Glomerular endothelial cell (primary cell): ENCODE measurements at places on chromosomes 6 and 20.

- no peak for DNase-seq
These were observed 7.2 kb upstream of the SDCBP2 start for GRCh38 chr20:1335961-1336698.

DNA sequence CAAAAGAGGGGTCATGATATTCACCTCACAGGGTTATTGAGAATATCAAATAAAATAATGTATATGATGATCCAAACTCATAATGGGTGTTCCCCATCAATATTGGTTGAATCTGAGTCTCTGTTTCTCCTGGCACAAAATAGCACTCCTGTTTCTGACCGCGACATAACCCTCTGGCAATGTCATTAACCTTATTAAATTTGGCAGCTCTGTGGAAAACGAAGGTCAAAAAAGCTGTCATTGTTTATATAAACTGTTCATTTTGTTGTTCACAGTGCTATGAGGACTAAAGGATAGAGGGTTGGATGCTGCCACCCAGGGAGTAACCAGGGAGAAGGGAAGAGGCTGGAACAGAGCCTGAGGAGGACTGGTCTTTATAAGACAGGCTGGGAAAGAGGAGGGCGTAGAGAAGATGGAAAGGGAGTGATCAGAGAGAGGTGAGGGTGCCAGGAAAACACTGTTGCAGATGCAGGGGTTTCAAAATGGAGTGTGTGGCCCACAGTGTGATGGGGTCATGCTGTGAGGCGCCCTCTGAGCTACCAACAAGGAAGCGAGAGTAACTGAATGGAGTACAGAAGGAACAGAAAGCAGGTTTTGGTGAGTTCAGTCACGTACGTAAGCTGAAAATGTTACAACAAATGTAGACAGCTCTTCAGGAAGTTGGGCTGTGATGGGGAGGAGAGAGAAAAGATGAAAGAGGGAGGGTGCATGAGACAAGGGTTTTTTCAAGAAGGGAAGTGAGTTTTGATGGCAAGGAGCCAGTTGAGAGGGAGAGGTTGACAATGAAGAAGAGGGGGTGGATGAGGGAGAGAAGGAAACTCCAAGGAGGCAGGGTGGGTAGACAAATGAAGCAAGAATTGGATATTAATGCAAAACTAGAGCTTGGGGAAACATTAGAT is 251.6 kb upstream of the TAB2 start:
- no peak for DNase-seq

DNA sequence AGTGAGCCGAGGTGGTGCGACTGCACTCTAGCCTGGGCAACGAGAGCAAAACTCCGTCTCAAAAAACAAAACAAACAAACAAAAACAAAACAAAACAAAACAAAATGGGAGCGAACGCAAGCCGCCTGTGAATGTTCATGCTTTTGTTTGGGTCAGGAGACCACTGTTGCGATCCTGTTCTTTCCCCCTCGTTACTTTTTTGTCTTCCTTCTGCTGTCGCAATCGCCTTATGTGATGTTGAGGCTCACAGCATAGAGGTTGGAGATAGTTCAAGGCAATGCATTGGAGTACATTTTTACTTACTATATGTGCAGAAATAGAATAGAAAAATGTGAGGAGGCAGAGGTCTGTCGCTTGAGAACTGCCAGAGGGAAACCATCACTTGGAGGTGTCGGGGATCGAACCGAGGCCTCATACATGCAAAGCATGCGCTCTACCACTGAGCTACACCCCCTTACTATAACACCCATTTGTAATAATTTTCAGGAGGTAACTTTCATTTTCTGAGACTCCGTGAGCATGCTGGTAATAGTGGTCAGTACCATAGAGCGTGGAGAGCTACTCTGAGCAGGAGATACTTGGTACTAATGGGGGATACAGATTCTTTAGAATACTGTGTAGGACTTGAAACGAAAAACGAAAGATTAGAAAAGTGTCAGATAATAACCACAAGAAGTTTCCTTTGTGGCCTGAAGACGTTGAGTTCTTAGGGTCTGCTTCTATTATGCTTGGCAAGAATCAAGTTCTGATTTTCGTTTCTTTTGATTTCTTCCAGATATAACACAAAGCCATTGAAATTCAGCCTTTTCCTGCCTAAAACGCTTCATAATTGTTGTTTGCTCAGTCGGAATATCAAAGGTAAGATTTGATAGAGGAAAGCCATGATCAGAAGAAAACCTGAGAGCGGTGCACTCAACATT is 121.1 kb downstream of the TRIM27 start:
- DNase-seq, result no peak

- no peak for DNase-seq
These were observed 102.3 kb upstream of the FOXP4 start for GRCh38 chr6:41443616-41444525.

DNA sequence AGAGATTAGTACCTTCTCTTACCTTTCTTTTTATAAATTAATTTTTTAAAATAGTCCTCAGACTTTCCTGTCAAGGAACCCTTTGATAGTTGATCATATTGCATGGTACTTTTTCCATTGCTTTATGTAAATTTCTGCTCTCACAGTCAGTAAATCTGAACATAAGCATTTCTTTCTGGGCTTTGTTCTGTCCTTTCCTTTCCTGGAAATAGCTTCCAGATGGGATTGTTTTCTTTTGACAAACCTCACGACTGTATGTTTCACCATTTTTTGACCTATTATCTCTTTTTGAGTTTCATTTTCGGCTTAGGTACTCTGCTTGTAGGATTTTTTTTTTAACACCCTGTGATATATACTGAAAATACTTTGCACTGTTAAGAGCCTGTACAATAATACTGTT is 32.6 kb downstream of the UTRN start:
- no peak for DNase-seq

DNA sequence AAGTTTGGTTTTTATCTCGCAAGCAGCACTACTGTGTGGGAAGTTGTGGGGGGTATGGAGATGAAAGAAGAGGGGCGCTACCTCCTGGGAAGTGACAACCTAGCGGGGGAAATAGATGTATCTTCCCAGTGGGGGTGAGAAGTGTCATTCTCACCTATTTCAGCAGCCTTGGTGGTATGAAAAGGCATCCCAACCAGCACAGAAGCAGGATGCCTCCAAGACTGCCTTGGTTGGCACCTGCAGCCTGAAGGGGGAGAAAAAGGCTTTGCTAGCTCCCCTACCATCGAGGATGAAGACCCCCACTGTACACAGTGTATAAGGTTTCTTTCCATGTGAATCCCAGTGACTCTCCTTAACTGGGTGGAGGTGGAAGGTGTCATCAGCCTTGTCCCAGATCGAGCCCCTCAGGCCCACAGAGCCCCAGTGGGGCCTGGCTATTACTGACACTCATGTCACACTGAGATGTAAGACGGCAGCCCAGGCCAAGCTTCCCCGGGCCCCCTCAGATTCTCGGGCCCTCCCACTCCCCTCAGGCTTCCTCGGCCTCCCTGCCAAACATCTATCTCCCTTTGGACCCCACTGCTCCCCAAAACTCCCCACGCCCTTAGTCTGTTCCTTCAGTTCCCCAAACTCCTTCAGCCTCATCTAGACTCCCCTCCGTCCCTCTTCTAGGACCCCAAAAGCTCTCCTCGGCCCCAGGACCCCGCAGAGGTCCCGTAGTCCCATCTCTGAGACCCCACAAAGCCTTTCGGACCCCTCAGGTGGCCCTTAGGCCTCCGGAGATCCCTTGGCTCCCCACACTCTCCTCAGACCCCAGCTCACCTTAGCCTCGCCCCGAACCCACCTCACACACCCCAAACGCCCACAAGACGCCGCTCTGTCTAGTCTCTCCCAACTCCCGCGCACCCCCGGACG is 688 bp downstream of the COMMD7 start:
- DNase-seq, result no peak

DNA sequence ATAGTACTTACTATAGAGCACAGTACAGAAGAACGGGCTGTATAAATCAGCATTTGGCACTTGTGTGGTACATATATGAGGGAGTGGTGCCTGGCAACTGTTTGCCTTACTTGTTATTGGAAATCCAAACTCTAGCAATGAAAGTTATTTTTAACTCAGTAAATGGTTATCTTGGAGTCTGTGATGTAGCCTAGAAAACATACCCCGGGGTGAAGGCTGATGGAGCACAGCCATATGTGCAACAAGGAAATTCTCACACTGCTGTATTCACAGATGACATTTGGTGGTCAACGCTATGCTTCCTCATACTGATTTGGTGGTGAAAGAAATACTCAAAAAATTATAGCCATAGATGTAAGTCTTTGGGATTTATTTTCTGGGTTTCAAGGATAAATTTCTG is 807.5 kb upstream of the FLRT3 start:
- no peak for DNase-seq

GRCh38 chr20:32958574-32958973 is 45.7 kb downstream of the SUN5 start:
- DNase-seq, result no peak

DNA sequence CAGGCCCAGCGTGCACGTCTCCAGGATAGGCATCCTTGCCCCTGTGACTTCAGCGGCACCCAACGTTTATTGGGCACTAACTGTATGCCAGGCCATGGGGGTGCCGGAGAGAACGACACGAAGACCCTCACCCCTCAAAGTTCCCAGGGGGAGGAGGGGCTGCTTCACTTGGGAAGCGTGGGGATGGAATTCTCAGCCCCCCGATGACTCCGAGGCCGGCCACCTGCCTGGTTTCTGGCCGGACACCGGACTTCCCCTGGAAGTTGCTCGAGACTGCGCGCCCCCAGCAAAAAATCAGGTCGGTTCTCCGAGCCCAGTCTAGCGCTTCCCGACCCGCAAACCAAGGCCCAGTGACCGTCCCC is 275 bp upstream of the MAVS start:
- no peak for DNase-seq

DNA sequence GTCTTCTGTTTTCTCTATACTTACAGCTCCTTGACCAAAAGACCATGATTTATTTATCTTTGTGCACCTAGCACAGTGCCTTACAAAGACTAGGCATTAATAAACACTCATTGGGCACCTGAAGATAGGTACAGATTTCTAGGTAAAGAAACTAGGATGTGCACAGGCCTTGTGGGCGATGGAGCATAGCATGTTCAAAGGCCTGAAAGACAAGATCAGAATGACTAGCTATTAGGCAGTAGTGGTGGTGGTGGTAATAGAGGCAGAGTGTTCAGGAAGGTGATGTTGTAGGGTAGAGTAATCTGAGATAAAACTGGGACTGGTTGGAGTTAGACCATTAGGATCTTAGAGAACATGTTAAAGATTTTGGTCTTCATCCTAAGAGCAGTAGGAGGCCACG is 3.9 kb downstream of the TXLNB start:
- no peak for DNase-seq

DNA sequence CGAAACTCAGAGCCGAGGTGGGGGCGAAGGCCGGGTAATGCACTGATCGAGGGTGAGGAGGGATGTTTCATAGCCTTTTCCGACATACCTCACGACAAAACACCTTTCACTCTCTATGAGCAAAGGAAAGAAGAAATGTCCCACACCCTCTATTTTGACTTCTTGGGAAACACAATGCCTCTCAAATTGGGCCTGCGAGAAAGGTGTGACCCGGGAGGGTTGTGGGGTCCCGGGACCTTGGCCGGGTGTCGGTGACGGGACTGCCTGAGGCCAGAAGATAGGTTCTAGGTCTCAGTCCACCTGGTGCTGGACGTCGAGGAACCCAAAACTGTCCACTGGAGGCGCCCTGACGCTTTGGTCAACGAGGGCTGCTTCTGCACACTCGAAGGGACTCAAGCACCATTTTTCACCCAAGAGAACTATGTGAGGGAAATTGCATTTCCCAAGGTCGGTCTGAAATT is 41.1 kb upstream of the OSTM1 start:
- DNase-seq, result no peak

DNA sequence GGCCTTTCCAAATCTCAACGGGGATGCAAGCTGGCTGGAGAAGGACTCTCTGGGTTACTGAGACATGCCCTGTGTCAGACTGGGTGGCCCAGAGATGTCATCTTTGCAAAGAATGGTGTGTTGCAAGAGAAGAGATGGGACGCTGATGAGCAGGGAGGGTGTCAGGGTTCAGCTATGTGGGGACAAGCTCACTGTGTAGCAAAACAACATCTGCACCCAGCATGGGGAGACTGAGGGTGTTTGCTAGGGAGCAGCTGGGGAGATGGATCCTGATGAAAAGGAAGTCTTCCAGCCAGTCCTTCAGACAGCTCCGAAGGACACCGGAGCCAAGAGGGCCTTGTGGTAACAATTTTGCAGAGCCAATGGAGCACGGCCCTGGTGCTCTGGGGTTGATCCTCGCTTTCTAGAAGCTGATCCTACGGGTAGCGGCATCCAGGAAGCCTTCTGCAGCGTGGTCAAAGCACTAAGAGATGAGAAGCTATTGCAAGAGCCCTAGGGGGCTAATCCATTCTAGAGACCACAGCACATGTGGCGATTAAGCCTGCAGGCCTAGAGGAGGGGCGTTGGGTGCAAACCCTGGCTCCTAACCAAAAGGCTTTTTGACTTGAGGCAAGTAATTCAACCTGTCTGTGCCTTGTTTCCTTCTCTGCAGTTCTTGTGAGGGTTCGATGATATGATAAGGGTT is 39.9 kb downstream of the EDN3 start:
- no peak for DNase-seq

DNA sequence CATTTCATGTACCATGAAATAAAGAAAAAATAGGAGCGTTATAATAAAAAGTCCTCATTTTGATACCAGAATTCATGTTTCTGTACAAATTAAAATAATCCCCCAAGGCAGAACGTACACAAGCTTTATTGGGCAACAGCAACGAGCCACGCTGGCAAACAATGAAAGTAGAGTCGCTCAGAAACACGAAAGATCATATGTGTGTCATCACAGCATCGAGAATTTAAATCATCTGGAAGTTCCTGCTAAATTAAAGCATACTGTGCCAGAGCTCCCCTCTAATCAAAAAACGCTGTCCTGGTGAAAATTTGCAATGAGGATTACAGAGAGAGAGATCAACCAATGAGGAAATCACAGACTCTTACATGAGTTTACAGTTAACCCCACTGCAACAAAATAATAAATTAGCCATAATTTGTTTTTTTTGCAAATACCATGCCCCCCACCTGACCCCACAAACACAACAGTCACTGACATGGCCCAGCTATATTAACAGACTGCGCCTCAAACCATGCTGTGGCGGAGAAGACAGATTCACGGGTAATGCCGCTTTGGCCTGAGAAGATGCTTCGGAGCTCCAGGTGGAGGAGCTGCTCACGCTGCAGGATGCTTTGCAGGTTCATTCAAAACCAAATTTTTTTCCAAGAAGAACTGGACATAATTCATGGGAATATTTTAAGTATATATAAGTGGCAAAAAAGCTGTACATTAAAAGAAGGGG is 54.3 kb upstream of the NFATC2 start:
- DNase-seq, result no peak

GRCh38 chr6:19322691-19323485 is 514.3 kb upstream of the ID4 start:
- DNase-seq, result no peak

DNA sequence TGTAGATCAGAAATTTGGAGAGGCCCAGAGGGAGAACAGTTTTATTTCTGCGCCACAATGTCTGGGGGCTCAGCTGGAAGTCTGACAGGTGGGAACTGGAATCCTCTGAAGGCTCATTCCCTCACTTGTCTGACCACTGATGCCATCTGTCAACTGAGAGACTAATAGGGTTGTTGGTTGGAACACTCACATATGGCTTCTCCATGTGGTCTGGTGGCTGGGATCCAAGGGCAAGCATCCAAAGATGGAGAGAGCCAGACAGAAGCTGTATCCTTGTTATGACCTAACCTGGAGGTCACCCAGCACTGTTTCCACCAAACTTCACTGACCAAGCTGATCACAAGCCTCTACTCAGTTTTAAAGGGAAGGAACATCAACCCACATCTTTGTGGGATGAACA is 117.9 kb upstream of the AKAP12 start:
- no peak for DNase-seq

- no peak for DNase-seq
These were observed 280.2 kb upstream of the FOXQ1 start for GRCh38 chr6:1031720-1032119.

- DNase-seq, result no peak
These were observed 27.9 kb upstream of the SGK1 start for GRCh38 chr6:134345789-134346188.

- no peak for DNase-seq
These were observed 90.5 kb downstream of the GPX5 start for GRCh38 chr6:28615955-28616747.
